ENCODE measurements at places on chromosomes 6 and 20.

DNA sequence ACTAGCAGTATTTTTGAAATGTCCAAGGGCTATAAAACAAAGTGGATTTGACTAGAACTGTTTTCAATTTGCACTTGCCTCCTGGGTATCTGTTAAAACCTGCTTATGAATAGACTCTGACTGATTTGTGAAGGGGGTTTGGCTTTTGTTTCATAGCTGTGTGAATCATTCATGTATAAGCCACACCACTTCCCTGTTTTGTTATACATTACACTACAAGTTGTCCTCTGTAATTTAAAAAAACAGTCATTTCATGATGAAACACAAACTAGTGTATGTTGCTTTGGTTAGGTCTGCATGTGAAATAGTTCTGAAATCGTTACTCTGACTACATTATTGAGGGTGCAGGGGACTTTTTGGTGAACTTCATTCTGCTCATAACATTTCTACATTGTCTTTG lies 121.7 kb downstream of the NKAIN2 start:
- DNase-seq, result no peak

- no peak for DNase-seq
Observed at GRCh38 chr6:111533087-111533784, 50.2 kb upstream of the REV3L start.

- no peak for DNase-seq
Observed at GRCh38 chr6:18920701-18921100, 533.6 kb downstream of the RNF144B start.

- no peak for DNase-seq
Observed at GRCh38 chr20:53736122-53736756, 142.6 kb upstream of the ZNF217 start.

DNA sequence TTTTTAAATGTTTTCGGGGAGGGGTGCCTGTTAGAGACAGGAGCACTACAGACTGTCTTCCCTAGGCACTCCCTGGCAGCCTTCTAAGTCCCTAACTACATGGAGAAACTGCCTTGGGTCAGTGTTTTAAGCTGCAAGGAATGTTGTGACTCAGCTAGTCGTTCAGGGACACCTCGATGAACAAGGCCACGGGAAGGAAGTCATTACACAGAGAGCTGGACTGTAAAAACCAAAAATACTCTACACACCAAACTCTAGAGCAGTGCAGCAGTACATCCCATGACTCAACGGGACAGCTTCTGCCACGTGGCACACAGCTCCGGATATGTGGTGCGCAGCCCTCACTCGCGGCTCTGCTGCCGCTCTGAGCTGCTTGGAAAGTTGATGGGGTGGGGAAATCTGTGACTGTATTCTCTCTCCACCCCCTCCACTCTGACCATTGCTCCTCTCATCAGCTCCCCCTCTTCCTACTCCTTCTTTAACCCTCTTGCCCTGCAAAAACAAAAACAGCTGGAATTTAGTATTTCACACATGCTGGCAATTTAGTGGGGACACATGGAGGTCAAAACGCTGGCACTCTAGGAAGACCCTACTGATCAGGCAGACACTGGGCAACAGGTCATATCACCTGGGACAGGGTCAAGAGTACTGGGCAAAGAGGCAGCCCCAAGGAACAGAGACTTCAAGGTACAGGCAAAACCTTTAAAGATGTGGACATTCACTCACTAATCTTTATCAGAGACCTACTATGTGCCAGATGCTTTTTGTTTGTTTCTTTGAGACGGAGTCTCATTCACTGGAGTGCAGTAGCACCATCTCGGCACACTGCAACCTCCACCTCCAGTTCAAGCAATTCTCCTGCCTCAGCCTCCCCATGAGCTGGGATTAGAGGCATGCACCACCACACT lies 10.9 kb upstream of the LPIN3 start:
- DNase-seq, result peak; percentile 38

DNA sequence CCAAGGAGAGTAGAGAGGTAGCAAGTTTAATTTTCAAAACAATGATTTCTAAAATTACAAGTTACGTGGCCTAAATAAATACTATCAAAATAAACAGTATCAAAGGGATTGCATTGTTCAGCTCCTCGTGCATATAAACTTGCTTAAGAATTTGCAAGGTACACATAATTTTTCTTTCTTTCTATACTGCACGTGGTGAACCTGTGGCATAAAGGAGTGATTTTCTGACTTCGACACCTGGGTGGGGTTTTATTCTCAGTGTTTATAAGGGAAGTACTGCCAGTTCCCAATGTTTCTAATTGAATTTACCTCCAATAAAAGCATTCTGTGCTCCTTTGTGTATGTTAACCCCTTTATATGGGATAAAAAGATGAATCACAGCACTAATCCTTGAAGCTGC lies 50.1 kb upstream of the C20orf144 start:
- DNase-seq, result no peak

DNA sequence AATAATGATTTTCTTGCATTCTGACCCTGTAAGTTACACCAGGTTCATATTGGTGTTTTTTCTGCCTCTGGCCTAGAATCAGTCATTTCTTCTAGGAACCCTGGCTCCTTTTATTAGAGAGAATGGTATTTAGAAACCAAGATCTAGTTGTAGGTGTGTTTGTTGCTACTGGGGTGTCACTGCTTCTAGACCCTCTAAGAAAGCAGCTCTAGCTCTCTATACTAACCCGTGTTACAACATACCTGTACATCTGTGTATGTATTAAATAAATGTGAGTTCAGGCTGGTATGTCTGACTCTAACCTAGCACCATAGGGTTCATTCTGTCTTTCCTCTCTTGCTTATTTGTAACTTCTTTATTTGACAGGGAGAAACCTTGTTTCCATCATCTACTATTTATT lies 16.8 kb downstream of the SENP6 start:
- no peak for DNase-seq

GRCh38 chr6:30896541-30896940 lies 11.5 kb upstream of the GTF2H4 start:
- no peak for DNase-seq

GRCh38 chr6:14921170-14921569 lies 324.7 kb upstream of the JARID2 start:
- DNase-seq, result no peak

- DNase-seq, result no peak
Observed at GRCh38 chr6:89449193-89449592, 16.2 kb downstream of the ANKRD6 start.

- DNase-seq, result no peak
Observed at GRCh38 chr6:109662192-109662591, 28.8 kb downstream of the AK9 start.

DNA sequence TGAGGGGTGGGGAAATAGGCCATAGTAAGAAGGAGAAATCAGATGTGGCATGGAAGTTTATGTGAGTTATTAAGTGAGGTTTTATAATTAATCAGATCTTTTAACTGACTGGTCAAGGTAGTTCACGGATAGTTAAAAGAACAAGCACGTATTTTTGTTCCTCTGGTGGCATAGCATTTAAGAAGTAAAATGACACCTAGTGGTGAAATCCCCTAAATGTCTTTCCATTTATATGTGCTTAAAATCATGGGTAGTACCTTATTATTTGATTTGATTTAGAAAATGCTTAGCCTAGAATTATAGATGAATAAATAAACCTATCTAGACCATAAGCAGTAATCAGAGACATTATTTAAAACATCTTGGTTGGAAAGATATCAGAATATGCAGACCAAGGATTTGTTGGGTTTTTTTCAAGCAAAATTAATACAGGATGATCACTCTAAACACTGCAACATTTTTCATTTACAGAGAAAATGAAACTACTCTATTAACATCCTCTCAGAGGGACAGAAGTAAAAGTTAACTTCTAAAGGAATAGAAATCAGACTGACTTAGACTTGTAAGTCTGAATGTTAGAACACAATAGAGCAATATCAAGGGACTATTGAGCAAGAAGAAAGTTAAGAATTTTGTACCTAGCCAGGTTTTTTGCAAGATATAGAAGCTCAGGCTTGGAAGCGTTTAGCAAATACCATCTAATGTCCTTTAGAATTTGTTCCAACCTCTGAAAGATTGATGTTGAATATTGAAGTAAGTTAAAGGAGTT lies 81.1 kb downstream of the STXBP5 start:
- DNase-seq, result no peak

DNA sequence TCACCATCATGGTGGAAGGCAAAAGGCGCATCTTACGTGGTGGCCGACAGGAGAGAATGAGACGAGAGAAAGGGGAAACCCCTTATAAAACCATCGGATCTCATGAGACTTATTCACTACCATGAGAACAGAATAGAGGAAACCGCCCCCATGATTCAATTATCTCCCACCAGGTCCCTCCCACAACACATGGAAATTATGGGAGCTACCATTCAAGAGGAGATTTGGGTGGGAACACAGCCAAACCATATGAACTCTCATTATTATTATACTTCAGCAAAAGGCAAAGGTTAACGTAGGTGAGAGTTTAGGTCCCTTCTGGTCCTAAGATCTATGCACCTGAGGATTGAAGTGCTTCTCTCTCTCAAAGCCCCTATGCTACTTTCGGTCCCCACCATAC lies 2.4 kb upstream of the PFDN4 start:
- no peak for DNase-seq

GRCh38 chr6:144546807-144547206 lies 261.7 kb downstream of the UTRN start:
- no peak for DNase-seq

DNA sequence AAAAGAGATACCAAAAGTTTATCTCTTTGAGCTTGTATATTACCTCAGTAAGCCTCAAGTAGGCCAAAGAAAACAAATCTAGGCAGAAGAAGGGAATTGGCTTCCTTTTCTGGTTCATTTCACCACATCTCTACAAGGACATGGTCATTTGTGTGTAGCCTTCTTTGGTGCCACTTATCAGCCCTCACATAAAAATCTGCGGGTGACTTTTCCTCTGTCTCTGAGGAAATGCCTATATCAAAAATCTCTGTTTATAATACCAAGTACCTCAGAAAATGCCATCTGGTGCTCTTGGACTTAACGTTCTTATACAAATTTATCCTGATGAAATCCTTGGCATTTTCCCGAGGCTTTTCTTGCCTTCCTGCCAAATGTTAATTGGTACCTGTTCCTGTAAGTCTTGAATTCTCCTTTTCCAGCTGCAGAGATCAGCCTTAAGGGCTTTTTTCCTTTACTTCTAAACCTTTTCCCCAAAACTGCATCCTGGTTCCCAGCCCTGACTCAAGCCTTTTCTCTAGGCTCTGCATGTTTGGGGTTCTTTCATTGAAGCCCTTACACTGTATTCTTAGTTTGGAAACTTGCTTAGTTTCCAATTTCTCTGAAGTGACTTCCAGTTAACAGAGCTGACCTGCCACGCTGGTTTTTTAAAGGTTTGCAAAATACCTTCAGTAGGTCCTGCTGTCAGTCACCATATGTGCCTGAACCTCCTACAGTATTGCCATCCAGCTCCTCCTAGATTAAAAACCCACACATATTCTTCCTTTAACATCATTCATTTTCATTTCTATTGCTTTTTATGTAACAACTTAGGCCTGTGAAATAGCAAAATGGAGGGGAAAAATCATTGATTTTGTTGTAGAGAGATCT lies 191.2 kb upstream of the PREP start:
- DNase-seq, result no peak

DNA sequence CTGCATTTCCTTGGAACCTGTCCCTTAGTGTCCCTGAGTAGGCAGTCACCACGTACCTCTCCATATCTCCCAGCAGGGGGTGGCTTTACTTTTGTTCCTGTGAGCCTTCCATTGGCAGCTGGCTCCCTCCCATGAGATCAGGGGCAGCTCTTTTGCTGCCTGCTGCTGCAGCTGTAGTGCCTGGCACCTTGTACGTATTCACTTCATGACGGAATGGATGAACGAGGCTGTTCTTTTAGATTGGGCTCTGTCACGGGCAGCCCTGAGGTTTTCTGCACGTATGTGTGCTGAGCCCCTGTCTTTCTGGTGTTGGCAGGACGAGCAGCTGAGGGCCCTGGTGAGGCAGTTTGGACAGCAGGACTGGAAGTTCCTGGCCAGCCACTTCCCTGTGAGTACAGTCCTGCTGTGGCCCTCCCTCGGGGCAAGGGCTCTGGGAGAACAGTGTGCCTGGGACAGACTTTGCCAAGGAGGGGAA lies 14.6 kb downstream of the MYBL2 start:
- no peak for DNase-seq

DNA sequence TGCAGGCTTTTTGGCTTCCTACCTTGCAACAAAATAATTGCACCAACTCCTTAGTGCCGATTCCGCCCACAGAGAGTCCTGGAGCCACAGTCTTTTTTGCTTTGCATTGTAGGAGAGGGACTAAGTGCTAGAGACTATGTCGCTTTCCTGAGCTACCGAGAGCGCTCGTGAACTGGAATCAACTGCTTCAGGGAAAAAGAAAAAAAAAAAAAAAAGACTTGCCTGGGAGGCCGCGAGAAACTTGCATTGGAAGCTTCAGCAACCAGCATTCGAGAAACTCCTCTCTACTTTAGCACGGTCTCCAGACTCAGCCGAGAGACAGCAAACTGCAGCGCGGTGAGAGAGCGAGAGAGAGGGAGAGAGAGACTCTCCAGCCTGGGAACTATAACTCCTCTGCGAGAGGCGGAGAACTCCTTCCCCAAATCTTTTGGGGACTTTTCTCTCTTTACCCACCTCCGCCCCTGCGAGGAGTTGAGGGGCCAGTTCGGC lies 420 bp downstream of the SOX4 start:
- DNase-seq, result no peak

DNA sequence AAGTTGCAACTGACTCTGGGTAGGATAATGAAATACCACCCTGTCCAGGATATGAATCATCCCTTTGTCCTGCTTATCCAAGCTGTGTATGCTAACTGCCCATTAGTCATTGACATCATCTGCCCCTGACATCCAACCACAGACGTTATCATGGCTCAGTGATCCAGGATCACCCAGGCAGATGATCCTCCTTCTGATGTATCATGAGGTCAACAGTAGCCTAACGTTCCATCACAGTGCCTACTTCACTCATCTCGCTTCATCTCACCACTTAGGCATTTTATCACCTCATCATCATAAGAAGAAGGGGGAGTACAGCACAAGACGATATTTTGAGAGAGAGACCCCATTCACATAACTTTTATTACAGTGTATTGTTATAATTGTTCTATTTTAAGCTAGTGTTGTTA lies 13.4 kb upstream of the BTN3A2 start:
- no peak for DNase-seq

- no peak for DNase-seq
Observed at GRCh38 chr20:19885939-19886660, 128.0 kb downstream of the RIN2 start.

- DNase-seq, result no peak
Observed at GRCh38 chr20:45419188-45420091, 3.5 kb downstream of the PIGT start.

GRCh38 chr6:156925718-156926607 lies 148.8 kb downstream of the ARID1B start:
- no peak for DNase-seq

DNA sequence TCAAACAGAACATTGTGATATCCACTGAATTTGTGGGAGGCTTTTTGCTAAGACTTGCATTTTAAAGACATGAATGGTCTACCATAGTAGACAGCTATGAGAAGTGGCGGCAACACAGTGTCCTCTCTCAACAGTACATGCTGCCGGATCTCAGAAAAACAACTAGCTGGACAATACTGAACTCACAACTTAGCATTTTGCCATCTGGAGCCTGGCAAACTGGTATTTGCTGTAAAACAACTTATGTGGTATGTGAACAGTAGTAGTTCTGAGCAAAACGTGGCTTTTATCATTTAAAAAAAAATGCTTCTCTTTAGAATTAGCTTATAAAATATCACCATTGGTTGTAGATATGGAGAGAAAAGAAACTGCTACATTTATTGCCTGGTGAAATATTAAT lies 3.3 kb upstream of the PXDC1 start:
- DNase-seq, result no peak

- no peak for DNase-seq
Observed at GRCh38 chr20:54208548-54209176, 775 bp downstream of the PFDN4 start.

- no peak for DNase-seq
Observed at GRCh38 chr20:32588040-32588439, 2.9 kb upstream of the NOL4L start.

- no peak for DNase-seq
Observed at GRCh38 chr20:61859767-61860166, 205.9 kb downstream of the TAF4 start.

Data from activated CD8-positive, alpha-beta memory T cell treated with anti-CD3 and anti-CD28 coated beads for 4 hours (primary cell).